Left ventricle myocardium inferior (tissue), 1 donor: ENCODE measurements at places on chromosomes 5 and 9. TPM values are rescaled to one million over a fixed set of nuclear protein-coding genes. Genes with fewer than 3 reads are reported as not detected.

RASEF gene
- 0.05 TPM for total RNA-seq

REXO4 gene
- total RNA-seq, result 16.5 TPM

PHAX gene
- total RNA-seq, result 29.4 TPM

TIGD6 gene
- total RNA-seq, result 2.8 TPM

OBP2B gene
- not detected for total RNA-seq

HNRNPH1 gene
- total RNA-seq, result 207 TPM

PCDHA10 gene
- total RNA-seq, result 0.05 TPM

CDK7 gene
- 10.5 TPM for total RNA-seq

CDX1 gene
- total RNA-seq, result not detected

PGM5 gene
- total RNA-seq, result 190 TPM

TSPAN17 gene
- 31.0 TPM for total RNA-seq

ASS1 gene
- 71.3 TPM for total RNA-seq

CDKN2B gene
- 0.82 TPM for total RNA-seq

ARRDC1 gene
- 16.2 TPM for total RNA-seq

SPEF2 gene
- total RNA-seq, result 2.7 TPM

TOR4A gene
- 16.3 TPM for total RNA-seq

PLCXD3 gene
- total RNA-seq, result 73.1 TPM

PCDHB7 gene
- total RNA-seq, result 0.55 TPM

ADAMTS6 gene
- 1.5 TPM for total RNA-seq

ANKRD34B gene
- total RNA-seq, result not detected

PCDHA3 gene
- total RNA-seq, result not detected

FBP2 gene
- 0.33 TPM for total RNA-seq

GIN1 gene
- total RNA-seq, result 14.1 TPM

TMOD1 gene
- 186 TPM for total RNA-seq

GRM6 gene
- not detected for total RNA-seq

CMYA5 gene
- total RNA-seq, result 1,210 TPM

OR1N2 gene
- not detected for total RNA-seq

SCGB3A2 gene
- total RNA-seq, result not detected

ASPN gene
- 17.5 TPM for total RNA-seq

LRRC70 gene
- 0.77 TPM for total RNA-seq

MARCOL gene
- total RNA-seq, result not detected

BDP1 gene
- total RNA-seq, result 15.1 TPM

PCDHA8 gene
- total RNA-seq, result not detected

TLX3 gene
- total RNA-seq, result not detected

CD14 gene
- total RNA-seq, result 26.2 TPM

NIPSNAP3A gene
- total RNA-seq, result 25.3 TPM

IL3 gene
- not detected for total RNA-seq

ADAMTSL1 gene
- total RNA-seq, result 1.7 TPM

FBP1 gene
- total RNA-seq, result 0.74 TPM

SVEP1 gene
- 8.8 TPM for total RNA-seq

ZNF474 gene
- not detected for total RNA-seq
